NCI-H1694 treated with DMSO at 0.1 percent for 48 hours (cell line): ENCODE measurements at places on chromosomes 12 and 14.

- DNase-seq = peak; percentile 77
Measured at GRCh38 chr14:100524933-100525243, 62.3 kb downstream of the BEGAIN start.

DNA sequence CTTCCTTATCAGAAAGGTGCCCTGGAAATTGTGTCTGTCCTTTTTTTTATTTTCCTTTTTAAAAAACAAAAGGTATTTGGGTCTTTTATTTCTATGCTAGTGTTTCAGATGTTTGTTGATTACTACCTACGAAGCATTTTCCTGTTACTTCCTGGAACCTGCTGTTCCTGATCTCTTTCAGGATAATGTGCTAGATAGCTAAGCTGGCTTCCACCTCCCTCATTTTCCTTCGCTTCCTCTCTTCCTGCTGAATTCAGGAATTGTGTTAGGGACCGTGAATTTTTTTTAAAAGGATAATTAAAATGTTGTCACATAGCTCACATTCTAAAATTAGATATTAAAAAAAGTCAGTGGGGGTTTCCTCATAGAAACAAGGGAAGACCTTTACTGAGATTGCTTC is 27.7 kb downstream of the TMTC2 start:
- DNase-seq = no peak

DNA sequence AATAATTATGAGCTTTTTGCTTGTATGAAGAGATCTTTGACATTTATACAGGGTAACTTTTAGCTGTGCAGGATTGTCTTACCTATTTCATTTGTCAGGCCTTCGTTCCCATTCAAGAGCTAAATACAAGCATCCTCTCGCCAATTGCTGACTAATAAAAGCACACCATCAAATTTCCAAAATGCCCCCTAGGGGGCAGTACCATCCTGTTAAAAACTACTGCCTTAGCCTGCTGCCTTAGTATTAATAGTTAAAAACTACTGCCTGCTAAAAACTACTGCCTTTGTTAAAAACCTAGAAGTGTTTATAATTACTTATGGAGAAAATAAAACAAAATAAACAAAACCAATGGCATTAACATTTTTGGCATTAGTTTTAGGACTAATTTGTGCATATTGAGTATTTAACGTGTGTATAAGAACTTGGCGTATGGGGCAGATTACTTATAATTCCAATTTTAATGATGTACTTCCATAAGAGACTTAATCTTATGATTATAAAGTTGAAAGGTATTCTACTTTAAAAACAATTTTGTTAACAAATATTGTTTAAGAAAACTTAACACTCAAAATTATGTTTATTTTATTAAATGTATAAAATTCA is 3.0 kb upstream of the IFI27L2 start:
- DNase-seq = peak; percentile 95

DNA sequence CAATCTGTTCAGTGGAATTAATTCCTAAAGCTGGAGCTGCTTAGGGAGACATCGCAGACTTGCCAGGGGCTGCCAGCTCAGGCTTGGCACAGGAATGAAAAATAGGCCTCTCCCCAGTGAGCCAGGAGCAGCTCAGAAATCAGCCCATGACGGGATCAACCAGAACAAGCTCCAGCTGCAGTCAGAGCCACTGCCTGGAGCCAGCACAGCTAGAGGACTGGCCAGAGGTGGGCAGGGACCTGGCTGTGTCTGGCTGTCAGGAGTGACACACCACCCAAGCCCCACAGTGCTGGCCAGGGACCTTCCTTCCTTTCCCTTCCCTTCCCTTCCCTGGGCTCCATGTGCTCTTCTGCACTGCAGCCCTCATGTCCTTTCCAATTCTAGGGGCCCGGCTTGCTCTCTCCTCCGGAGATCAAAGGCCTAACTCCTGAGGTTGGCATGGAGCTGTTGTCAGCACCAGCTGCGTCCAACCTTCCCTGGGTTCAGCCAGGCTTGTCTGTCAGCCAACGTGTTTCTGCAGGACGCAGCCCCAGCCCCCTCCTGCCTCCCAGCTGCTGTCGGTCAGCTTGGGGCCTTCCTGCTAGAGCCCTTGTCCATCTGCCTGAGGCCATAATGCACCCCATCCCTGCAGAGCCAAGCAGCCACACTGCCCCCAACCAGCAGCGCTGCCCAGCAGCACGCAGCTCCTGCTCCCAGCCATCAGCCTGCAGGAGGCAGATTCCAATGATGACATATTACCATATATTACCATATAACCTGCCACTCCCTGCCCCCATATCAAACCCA is 149.3 kb downstream of the CALM1 start:
- DNase-seq = peak; percentile 82

DNA sequence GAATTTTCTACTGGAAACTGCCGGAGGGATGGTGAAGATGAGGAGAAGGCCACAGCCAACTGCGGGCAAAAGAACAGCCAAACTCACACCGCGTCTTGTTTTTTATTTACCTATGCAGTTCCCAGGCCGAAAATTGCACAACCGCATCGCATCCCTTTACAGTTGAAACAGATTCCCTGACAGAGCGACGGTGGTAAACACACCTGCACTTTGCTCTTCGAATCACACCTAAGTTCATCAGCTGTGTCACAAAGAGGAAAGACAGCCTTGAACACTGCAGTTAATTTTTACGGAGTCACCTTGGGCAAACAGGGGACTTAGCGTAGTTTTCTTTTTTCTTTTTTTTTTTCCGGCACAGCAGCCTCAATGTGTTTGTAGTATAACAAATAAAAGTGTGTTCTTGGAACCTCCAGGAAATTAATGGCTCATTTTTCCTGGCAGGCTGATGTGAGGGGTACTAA is 272.0 kb upstream of the DIO3 start:
- DNase-seq = no peak

DNA sequence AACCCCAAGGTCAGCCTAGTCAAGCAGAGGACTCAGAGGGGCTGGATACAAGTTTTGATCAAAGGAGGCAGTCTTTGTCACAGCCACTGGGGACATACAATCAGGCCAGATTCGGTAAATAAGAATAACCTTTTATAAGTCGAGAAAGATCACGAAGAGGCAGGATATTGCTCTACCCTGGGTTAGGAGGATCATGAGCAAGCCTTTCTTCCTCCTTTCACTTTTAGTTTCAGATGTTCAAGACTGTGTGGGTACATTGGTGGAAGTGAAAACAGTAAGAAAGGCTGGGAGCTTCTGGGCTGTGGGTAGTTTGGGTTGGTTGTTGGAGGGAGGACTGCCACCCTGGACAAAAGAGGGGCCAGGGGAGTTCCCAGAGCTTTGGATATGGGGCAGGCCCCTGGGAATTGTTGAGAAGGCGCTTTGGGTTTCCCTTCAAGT is 127.7 kb downstream of the SNAPC1 start:
- no peak for DNase-seq
